ENCODE measurements at places on chromosomes 13 and 19.

GRCh38 chr13:92745258-92745657 is 481.3 kb upstream of the GPC6 start:
- peak; percentile 19 for DNase-seq

DNA sequence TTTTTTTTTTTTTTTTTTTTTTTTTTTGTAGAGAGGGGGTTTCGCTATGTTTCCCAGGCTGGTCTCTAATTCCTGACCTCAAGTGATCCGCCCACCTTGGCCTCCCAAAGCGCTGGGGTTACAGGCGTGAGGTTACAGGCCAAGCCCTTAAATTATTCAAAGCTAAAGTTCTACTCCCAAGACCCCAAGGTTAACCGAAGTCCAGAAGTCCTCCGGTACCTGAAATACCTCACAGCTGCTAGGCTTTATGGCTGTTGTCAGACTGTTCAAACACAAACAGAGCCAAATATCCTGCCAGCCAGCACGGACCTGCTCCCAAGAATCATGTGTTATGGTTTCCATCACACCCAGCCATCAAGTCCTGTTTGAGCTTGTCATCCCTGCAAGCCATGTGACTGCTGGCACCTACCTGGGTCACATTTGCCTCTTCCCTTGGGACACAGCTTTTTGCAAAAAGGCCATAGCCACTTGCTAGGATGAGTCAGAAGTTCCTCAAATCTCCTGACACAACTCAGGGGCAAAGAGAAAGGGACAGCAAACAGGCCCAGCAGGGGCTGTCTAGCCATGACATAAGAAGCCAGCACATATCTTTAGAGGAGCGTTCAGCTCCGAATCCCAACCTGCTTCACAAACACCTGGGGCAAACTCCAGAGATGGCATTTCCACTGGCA is 129.9 kb downstream of the FOXO1 start:
- no peak for DNase-seq

- no peak for DNase-seq
These were observed 136.7 kb upstream of the TMTC4 start for GRCh38 chr13:100811024-100811865.

GRCh38 chr19:29245215-29245614 is 32.3 kb upstream of the UQCRFS1 start:
- no peak for DNase-seq

DNA sequence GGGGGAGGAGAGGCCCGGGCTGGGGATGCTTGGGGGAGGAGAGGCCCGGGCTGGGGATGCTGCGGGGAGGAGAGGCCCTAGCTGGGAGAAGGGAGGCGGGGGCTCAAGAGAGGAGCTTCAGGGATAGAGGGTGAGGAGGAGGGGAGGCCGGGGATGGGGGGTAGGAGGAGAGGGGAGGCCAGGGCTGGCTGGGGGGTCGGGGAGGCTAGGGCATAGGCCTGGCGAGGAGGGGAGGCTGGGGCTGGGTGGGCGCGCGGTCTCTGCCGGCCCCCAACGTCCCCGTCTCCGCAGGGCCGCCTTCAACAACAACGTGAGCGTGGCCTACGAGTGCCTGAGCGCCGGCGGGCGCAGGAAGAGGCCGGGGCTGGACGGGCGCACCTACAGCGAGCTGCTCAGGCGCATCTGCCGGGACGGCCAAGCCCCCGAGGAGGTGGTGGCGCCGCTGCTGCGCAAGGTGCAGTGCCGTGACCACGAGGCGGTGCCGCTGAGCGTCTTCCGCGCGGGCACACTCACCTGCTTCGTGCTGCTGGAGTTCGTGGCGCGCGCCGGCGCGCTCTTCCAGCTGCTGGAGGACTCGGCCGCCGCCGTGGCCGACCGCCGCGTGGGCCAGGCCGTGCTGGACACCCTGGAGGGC is 11.4 kb downstream of the TPGS1 start:
- no peak for DNase-seq

- no peak for DNase-seq
These were observed 19.1 kb upstream of the CXCL17 start for GRCh38 chr19:42461700-42462324.

DNA sequence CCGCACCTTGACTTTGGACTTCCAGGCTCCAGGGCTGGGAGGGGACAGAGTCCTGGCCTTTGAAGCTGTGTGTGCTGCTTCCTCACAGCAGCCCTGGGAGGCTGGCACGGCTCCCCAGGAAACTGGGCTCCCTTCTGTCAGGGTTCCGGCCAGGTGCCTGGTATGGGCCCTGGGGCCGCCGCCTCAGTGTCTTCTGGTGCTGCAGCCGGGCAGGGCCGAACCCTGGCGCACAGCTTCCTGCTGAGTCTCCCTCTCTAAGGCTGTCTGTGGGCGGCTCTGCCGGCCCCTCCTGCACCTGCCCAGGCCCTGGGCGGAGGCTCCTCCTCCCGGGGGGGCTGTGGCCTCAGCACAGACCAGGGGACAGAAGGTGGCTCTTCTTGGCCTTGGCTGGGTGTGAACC is 32.4 kb downstream of the GPX4 start:
- DNase-seq: no peak

- no peak for DNase-seq
These were observed 7.1 kb upstream of the NLRP13 start for GRCh38 chr19:55939206-55939605.

DNA sequence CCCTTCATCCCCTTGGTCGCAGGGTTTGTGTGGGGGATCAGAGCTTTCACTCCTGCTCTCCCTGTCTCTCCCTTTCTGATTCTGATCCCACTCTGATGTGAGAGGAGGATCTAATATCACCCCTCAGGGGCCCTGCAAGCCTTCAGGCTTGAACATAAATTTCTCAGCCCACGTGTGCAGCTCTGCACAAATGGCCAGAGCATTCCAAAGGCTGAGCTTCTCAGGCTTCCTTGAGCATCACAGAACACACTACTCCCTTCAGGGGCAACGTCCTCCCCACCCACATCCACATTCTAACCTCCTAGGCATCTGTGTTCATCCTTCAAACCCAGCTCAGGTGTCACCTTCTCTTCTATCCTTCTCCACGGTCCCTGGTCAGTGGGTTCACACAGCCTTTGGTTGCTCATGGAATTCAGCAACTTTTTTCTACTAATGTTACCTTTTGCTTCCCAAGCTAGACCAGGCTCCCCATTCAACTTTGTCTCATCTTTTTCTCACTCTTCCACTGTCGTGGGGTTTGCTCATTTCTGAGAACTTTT is 24.4 kb upstream of the DOCK9 start:
- no peak for DNase-seq

GRCh38 chr19:35178701-35179100 is 24.2 kb downstream of the FXYD5 start:
- no peak for DNase-seq

GRCh38 chr19:11090997-11091702 is 1.9 kb downstream of the LDLR start:
- DNase-seq: no peak

- DNase-seq: no peak
These were observed 441 bp downstream of the GJB2 start for GRCh38 chr13:20192158-20192835.

- no peak for DNase-seq
These were observed 8.9 kb upstream of the DGKH start for GRCh38 chr13:42039457-42039945.

DNA sequence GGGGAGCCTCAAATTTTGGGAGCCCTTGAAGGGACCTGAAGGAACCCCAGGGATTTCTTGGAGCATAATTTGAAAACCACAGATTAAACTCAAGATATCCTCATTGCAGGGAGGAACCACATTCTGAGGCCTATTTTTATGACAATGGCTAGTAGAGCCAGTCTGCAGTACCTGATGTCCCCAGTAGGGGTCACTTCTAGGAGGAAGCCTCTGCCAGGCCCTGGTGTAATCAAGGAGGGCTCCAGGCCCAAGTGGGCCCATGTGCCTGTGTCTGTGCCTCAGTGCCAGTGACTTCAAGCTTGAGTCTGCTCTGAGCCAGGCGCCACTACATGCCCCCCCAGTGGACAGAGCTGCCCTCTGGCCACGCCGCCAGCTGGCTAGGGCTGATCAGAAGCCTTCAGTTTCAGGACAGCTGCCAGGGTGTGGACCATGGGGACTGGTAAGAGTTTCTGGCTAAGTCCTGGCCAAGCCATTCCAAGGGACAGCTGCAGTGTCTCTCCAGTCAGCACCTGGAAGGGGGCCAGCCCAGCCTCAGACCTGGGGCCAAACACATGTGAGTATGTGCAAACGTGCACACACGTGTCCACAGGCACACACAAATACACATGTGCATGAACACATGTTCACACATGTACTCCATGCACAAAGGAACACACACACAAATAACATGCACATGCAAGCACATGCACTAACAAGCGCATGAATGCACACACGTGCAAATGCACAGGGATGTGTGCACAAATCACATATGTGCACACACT is 20.5 kb upstream of the SLC7A10 start:
- DNase-seq: no peak

- DNase-seq: no peak
These were observed 31.7 kb downstream of the BRD4 start for GRCh38 chr19:15300533-15301197.

DNA sequence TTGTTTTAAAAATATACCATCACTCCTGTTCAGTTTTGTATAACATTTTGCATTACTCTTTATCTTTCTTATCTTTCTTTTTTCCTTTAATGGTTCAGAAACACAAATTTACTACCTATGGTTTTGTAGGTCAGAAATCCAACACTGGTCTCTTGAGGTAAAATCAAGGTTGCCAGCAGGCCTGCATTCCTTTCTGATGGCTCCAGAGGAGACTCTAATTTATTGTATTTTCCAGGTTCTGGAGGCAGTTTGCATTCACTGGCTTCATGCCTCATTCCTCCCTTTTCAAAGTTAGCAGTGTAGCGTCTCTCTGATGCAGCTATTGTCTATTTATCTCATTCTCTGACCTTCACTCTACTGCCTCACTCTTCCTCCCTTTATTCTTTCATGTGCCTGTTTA is 767.4 kb downstream of the SLITRK6 start:
- no peak for DNase-seq

DNA sequence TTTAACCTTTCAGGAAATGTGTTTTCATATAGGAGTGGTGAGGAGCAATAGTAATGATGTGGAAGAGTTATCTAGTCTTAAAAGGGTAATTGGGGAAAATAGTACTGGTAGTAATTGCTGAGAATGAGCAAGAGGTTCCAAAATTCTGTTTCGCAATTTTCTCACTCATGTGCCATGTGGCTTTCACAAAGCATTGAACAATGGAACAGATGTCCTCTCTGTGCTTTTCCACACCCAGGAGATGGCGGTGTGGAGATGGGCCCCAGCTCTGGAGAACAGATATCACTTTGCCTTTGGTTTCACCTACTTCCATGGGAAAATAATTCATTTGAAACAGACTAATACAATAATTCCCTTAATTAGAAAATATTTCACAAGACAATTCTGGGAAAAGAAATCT is 170.0 kb upstream of the SLC10A2 start:
- no peak for DNase-seq

DNA sequence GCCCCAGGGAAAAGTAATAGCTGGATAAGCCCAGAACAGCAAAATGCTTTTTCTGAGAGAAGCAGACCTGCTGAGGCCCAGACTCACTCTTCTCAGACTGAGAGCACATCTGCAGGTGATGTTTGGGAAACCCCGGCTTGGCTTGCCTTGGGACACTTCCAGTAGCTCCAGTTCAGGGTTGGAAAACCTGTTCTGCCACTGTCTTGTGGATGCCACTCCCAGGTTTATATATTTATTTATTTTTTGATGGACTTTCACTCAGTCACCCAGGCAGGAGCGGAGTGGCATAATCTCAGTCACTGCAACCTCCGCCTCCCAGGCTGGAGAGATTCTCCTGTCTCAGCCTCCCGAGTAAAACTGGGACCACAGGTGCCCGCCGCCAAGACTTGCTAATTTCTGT is 8.0 kb upstream of the SMARCA4 start:
- no peak for DNase-seq

DNA sequence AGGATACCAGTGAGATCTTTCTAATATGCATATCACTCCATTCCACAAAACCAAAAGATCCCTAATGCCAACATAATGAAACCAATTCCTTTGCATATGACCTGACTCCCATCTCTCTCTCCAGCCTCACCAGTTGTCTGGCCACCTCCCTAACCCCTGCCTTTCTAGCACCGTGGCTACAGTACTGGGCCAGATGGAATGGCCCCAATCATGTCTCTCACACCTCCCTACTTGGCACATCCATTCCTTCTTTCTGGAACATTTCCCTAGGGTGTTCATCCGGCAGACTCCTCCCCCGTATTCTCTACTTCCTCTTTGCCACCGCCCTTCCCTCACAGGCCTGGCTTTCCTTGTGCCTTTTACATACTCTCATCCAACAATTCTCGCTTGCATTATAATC is 62.0 kb downstream of the GPALPP1 start:
- no peak for DNase-seq

GRCh38 chr19:47436712-47437401 is 17.5 kb upstream of the MEIS3 start:
- peak; percentile 51 for DNase-seq

DNA sequence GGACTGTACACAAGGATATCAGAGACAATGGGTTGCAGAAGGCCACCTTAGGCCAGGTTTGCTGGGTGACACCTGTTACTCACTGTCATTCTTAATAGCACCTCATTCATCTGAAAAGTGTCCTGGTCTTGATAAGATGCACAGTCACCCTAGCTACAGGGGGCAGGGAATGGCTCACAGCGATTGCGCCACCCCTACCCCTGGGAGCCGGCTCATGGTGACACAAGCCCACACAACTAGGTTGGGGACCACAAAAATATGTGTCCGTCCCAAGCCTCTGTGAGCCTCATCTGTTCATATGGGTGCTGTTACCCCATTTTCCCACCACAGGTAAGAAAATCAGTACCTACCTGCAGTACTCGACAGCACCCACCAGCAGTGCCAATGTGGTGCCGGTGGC is 23.4 kb downstream of the MED26 start:
- DNase-seq: no peak
